ENCODE measurements at places on chromosomes 2 and 18.
A peak's percentile ranks its signal among the peaks of the same experiment; 100 is the strongest.

DNA sequence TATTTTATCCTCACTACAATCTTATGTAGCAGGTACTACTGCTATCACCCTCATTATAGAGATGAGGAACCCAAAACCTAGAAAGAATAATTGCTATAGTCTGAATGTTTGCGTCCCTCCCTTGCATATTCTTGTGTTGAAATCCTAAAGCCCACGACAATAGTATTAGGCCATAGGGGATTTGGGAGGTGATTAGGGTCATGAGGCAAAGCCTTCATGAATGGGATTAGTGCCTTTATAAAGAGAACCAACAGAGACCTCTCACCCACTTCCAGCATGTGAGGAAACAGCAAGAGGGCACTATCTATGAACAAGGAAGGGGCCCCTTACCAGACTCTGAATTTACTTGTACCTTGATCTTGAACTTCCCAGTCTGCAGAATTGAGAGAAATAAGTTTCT lies 500.3 kb upstream of the FAM98A start:
- no peak for DNase-seq

- DNase-seq, result no peak
These were observed 101.5 kb downstream of the AFF3 start for GRCh38 chr2:100040906-100041305.

GRCh38 chr2:163191372-163191771 lies 352.8 kb upstream of the KCNH7 start:
- DNase-seq, result peak; percentile 34

DNA sequence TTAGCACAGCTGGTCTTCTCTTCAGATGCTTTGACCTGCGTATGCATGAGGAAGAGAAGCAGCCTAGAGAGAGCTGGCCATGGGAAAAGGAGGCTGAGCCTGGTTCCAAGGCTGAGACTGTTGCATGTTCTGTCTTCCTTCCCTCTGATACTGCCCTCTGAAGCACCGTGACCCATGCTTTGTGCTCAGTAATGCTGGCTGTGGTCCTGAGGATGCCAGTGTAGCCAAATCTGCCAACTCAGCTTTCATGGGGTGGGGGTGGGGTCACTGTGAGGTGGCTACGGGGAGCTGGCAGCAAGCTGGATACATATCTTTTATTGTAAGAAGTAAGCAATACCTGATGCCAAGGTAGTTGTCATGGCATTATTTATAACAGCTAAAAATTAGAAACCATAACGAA lies 41.5 kb downstream of the EPAS1 start:
- DNase-seq, result no peak

GRCh38 chr2:163735685-163736432 lies at the start of gene FIGN:
Gene FIGN, minus strand, starts transcription at chr2:163736008. Its CDS starts 1,081 bp downstream, at chr2:163734927.
- DNase-seq, result peak; percentile 80

- no peak for DNase-seq
These were observed 78.5 kb downstream of the SESTD1 start for GRCh38 chr2:179186126-179186525.

GRCh38 chr18:44793685-44794084 lies 113.0 kb downstream of the SETBP1 start:
- no peak for DNase-seq

- DNase-seq, result no peak
These were observed 11.8 kb upstream of the ATOH8 start for GRCh38 chr2:85741833-85742455.

GRCh38 chr2:200435379-200435778 lies 74.5 kb downstream of the KCTD18 start:
- no peak for DNase-seq

- DNase-seq, result peak; percentile 3
These were observed 217.9 kb downstream of the VAPA start for GRCh38 chr18:10131460-10132395.

GRCh38 chr2:132757002-132757589 lies 87.1 kb upstream of the LYPD1 start:
- no peak for DNase-seq

GRCh38 chr18:56851774-56852173 lies 200.6 kb downstream of the WDR7 start:
- no peak for DNase-seq

DNA sequence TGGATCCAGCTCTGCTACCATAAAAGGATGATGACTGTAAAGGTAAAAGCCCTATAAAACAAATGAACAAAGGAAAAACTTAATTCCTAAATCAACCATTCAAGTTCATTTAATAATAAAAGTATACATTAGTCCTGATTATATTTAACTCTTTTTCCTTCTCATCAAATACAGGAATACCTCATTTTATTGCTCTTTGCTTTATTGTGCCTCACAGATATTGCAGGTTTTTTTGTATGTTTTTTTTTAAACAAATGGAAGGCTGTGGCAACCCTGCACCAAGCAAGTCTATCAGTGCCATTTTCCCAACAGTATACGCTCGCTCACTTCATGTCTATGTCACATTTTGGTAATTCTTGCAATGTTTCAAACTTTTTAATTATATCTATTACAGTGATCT lies 38.2 kb downstream of the USP37 start:
- no peak for DNase-seq

GRCh38 chr2:17643031-17643615 lies 102.6 kb downstream of the VSNL1 start:
- no peak for DNase-seq

GRCh38 chr2:55511508-55512124 lies 7.9 kb upstream of the CFAP36 start:
- peak; percentile 46 for DNase-seq

GRCh38 chr2:238459081-238459629 lies 32.4 kb downstream of the ASB1 start:
- no peak for DNase-seq

DNA sequence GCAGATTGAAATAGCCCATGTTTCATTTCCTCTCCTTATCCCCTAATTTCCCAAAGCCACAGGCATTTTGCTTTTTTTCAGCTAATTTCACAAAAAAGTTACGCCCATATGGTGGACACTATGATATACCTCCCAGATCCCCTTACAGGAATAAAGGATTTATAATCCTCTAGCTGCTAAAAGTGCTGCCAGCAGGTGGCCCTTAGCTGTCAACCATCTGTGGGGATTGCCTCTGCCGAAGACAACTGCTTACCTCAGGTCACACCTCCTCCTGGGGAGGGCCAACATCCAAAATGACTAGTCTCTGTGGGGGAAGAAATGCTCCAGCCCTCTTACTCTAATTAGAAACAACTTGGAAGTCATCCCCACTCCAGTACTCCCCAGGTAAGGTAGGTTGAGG lies 61.0 kb upstream of the EPB41L3 start:
- DNase-seq, result peak; percentile 68

- DNase-seq, result no peak
These were observed 127.6 kb upstream of the SERPINE2 start for GRCh38 chr2:224166654-224167053.

DNA sequence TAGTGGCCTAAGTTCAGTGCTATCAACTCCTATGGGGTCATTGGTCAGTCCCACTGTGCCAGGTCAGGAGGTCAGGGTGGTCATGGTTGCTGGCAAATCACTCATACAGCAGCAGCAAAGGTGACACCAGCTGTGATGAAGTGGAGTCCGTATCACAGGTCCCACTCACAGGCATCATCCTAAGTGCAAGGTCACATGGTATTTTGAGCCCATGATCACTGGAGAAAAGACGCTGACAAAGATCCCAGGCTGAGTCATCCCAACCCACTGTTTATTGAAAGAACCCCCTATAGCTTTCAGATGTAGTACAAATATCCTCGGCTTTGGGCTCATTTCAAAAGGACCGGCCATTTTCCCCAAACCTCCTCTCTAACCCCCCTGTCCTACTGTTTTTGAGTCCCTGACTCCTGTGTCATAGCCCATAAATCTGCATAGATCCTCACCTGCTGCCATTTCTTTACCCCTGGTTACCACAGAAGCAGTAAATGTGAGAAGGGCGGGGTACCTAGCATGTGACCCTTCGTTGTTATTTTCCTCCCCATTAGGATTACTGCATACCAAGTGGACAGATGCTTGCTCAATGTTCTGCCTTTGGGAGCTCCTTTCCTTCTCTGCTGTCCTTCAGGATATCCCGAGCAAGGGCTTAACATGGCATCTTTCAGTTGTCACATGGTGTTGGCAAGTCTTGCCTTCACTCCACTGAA lies 107.7 kb downstream of the COL6A3 start:
- DNase-seq, result peak; percentile 18

- DNase-seq, result no peak
These were observed 87.4 kb upstream of the HS6ST1 start for GRCh38 chr2:128405981-128406613.

DNA sequence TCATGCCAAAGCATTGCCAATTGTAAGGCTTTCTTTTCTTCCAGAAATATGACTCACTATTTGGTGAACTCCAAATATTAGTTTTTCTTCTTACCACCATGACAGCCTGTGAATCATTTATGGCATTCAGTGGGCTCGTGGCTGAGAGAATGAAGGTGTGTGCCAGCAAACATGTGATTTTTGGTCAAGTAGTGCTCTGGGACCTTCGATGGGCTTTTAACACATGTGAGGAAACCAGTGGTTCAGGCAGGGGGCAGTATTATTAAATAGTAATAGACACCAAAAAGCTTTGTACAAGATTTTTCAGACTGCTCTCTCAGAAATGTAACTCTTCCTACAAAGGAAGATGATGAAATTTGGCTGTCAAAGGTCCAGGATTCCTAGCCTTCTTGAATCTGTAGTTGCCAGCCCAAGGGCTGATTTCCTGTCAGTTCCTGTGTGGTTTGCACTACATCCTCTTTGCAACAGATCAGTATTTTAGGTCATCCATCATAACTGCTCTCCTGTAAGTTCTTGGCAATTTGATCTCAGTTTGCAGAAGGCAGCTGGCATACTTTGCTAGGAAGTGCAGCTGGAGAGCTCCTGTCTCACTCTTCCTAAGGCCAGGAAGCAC lies 64.3 kb downstream of the BABAM2 start:
- DNase-seq, result peak; percentile 23

- DNase-seq, result no peak
These were observed 25.1 kb upstream of the CCL20 start for GRCh38 chr2:227788561-227789018.

- DNase-seq, result no peak
These were observed 74.4 kb downstream of the MAP3K20 start for GRCh38 chr2:173150087-173150486.

GRCh38 chr18:31149351-31149750 lies 13.3 kb downstream of the DSC1 start:
- DNase-seq, result no peak

DNA sequence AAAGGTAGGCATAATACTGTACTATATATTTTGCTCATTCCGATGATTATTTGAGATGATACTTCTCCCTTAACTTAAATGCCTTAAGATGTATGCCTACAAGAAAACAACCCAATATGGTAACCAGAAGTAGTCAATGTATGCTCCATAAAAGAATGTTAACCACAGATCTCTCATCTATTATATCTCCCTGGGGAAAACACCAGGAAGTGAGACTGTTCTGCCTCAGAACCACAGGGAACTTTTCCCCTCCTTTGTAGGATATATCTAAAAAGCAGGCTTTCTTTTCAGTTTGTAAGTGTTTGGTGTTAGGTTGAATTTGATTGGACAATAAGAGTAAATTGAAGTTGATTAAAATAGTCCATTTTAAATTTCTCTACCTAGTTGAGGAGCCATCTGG lies 1160.5 kb upstream of the NXPH2 start:
- no peak for DNase-seq

GRCh38 chr2:110664135-110664534 lies 13.7 kb downstream of the BUB1 start:
- no peak for DNase-seq

DNA sequence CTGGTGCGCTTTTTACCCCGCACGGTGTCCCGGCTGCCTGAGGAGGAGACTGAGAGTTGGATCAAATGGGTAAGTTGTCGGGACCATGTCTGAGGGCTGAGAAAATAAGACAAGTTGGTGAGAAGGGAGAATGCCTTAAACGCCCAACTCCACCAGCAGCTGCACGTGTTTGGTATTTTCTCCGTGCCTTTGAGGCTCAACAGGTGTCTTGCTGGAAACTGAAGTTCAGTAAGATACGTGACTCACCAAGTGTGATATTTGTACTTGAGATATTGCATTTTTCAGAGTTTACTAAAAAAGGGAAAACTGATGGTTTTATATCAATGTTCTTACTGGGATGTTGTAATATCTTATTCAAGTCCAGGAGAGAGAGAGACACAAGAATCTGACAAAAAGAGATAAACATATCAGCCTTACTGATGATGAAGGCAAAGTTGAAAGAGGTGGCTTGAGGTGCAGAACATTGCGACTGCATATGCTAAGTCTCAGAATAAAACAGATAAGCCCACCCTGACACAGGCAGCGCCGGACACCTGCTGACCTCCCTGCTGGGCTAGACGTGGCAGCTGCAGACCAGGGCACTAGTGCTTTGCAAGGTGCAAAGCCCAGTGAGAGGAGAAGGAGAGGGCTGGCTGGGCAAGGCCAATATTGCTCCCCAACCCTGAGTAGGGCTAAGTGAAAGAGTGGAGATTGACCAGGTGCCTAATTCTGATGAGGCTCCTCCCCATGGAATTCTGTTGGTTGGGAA lies 33.1 kb downstream of the TRPM8 start:
- no peak for DNase-seq

GRCh38 chr2:105746177-105747080 lies 1.7 kb downstream of the NCK2 start:
- no peak for DNase-seq

GRCh38 chr2:157874348-157874747 lies 1.8 kb downstream of the ACVR1 start:
- DNase-seq, result no peak

DNA sequence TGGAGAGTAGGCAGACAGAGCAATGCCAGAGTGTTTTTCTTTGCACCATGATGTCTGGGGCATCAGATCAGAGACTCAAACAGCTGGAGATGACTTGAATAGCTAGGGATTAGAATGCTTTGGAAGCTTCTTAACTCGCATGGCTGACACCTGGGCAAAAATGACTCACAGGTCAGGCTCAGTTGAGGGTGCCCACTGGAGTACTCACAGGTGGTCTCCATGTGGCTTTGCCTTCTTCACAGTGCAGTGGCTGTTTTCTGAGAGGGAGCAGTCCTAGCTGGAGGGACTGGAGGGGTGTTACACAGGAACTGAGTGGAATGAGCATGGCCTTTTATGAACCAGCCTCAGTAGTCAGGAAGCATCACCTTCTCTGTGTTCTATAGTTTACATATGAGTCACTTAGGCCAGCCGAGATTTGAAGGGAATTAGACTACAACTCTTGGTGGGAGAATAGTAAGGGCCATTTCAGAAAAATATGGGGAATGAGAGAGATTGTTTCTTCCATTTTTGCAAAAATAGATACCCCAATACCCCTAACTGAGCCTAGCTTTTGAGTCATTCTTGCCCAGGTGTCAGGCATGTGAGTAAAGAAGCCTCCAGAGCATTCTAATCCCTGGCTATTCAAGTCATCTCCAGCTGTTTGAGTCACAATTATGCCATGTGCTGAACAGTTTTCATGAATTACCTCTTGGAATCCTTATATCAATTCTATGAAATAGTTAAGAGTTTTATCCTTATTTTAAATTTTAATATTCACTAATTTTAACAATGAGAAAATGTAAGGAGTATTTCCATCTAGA lies 7.1 kb upstream of the PPP1R1C start:
- no peak for DNase-seq

- DNase-seq, result no peak
These were observed 129.8 kb upstream of the CAB39 start for GRCh38 chr2:230582851-230583283.

Measured in NCI-H524 (cell line).